ENCODE measurements at places on chromosomes 5 and 9.
A peak's percentile ranks its signal among the peaks of the same experiment; 100 is the strongest.

DNA sequence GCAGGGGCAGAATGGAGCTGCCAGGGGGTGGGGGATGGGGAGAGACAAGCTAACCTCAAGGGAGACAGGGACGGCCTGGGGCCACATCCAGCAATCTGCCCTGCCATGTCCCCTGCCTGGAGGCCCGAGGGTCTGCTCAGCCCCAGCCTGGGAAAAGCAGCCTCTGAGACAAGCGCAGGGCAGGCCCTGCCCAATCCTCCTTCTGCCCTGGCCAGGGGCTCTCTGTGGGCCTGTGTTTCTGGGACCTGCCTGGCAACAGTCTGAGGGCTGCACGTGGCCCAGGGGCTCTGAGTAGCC lies 13.9 kb upstream of the QSOX2 start:
- no peak for DNase-seq

- DNase-seq: no peak
Observed at GRCh38 chr5:34811706-34812105, 27.3 kb upstream of the TTC23L start.

- no peak for DNase-seq
Observed at GRCh38 chr5:141683596-141684141, 1.6 kb upstream of the ARAP3 start.

- no peak for DNase-seq
Observed at GRCh38 chr9:9749591-9749990, 863.2 kb downstream of the PTPRD start.

- DNase-seq: no peak
Observed at GRCh38 chr9:77152289-77152688, 25.0 kb upstream of the VPS13A start.

- no peak for DNase-seq
Observed at GRCh38 chr5:178160176-178160575, 6.5 kb upstream of the NHP2 start.

GRCh38 chr9:117374076-117374725 lies 40.7 kb downstream of the ASTN2 start:
- DNase-seq: no peak

DNA sequence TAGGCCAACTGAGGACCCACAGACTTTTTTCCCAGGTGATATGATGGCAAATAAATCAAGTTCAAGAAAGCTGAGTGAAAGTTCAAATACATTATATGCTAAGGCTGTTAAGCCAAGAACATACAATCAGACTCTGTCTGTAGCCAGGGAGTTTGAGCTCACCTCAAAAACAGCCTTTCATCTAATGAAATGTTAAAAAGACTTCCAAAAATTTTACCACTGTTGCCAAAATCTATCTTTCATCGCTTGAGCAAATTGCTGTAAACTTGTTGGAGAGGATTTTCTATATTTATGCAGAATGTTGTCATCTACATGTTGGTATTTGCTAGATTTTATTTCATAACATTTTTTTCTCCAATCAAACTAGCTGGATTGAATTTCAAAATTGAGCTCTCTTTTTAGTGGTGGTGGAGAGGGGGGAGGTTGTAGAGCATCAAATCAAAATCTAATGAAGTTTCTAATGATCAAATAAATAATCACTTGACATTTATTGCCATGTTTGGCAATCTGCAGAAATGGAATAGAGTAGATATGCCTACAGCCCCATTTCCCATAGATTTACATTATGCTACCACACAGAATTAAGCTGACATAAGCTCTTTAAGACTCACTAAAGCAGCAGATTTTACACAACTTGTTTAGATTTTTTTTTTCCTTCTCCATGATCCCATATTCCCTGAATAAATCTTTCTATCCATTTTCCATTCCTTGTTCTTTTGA lies 828.9 kb upstream of the ZNF608 start:
- no peak for DNase-seq

GRCh38 chr9:88197016-88197415 lies 58.7 kb upstream of the SPATA31C2 start:
- DNase-seq: peak; percentile 47

GRCh38 chr5:172707285-172708182 lies 63.5 kb downstream of the DUSP1 start:
- DNase-seq: no peak

GRCh38 chr5:37799865-37800421 lies 39.9 kb downstream of the GDNF start:
- no peak for DNase-seq

DNA sequence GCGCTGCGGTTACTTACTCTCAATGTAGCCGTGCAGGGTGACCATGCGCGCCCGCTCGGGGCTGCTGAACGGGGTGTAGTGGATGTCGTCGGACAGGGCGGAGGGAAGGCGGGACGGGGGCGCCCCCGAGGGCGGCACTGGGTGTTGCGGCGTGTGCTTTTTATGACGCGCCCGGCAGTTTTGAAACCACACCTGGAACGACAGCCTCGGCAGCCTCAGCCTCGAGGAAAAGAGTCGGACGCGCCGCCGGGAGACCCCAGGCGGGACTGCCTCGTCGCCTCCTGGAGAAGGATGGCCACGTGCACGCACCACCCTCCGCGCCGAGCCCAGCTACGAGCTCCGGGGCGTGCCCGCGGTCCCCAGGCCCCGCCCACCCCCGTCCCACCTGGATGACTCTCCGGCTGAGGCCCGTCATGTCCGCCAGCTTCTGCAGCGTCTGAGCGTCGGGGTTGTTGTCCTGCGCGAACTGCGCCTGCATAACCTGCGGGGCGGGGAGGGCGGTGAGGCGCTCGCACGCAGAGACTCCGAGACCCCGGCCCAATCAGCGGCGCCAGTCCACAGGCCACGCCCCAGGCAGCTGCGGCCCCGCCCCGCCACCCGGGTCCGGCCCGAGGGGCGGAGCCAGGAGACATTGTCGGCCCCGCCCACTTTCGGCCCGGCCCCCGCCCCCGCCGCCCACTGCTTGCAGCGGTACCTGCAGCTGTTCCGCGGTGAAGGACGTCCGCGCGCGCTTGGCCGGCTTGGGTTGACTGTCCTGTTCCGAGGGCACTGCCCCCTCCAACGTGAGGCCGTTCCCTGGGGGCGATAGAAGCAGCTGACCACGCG lies 15.0 kb downstream of the LHX6 start:
- DNase-seq: peak; percentile 85

DNA sequence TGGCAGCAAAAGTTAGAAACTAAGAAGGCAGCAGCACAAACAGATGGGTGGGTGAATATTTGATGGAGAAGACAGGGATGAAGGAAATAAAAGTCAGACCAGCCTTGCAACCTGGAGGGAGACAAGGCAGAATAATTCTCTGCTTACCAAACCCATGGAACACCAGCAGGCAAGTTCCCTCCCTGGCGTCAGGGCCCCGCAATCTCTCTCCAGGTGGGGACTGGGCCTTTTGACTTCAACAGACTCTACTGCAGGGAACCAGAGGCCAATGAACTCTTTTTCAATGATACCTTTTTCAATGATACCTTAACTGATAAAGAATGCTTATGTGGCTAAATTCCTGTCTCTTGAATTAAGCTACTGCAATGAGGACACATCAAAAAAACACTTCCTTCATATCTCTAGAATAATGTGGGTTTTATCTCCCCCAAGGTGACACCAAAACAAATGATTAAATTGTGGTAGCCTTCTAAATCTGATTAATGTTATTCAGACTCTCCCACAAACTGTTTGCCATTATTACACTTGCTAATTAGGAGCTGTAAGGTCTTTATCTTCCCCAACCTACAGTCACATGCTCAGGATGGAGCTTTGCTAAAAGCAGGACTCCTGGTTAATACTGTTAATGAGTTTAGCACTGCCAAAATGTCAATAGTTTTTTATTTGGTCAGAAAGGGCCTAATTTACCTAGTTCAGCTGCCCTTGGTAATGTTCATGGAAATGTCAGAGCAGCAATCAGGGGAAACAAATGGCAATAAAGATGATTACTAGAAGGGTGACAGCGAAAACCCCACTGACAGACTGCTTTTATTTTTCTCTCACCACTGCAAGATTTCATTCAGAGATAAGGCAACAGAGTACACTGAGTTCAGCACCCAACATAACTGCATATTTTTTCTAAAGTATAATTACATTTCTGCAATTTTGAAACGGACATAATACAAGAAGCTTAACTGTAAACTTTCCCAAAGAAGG lies 165.5 kb downstream of the TSSK1B start:
- DNase-seq: no peak

- peak; percentile 49 for DNase-seq
Observed at GRCh38 chr5:72063219-72063819, 44.0 kb upstream of the MAP1B start.

DNA sequence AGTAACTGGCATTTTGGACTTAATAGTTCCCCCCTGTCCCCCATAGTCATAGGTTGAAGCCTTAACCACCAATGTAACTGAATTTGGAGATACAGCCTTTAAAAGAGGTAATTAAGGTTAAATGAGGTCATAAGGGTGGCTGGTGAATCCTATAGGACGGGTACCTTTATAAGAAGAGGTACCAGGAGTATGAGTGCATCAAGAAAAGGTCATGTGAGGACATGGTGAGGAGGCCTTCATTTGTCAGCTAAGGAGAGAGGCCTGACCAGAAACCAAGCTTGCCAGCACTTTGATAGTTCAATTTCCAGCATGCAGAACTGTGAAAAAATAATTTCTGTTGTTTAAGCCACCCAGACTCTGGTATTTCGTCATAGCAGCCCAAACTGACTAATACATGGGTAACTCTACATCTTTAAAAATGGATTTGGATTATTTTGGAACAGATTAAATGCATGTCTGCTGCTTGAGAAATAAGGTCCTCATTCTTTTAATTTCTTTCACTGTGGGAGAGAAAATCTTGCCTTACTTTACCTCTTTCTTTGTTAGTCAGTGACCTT lies 9.7 kb downstream of the RASA1 start:
- no peak for DNase-seq

GRCh38 chr9:136138566-136138965 lies 19.9 kb upstream of the TMEM250 start:
- no peak for DNase-seq

DNA sequence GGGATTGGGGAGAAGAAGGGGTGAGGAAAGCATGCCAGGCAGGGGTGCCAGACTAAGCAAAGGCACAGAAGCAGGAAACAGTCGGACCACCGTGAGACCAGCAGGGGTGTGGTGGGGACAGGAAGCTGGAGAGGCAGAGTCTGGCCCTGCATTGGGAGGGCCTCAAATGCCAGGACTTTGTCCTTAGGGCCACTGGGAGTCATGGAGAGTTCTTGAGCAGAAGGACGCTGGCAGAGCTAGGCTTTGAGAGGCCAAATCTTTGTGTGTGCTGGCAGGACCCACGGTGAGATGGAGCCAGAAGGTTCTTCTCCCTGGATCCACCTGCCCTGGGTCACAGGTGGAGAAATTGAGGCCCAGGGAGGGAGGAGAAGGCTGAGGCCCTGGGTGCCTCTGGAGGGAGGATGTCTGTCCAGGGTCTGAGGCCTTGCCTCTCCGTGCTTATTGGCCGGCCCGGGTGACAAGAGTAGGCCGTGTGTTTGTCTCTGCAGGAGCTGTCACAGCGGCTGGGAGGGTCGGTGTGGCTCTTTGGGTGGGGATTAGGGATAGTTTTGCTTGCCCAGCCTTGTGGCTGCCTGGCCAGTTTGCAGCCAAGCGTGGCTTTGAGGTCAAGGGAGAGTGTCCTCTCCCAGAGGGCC lies 1.8 kb upstream of the ENG start:
- DNase-seq: no peak

DNA sequence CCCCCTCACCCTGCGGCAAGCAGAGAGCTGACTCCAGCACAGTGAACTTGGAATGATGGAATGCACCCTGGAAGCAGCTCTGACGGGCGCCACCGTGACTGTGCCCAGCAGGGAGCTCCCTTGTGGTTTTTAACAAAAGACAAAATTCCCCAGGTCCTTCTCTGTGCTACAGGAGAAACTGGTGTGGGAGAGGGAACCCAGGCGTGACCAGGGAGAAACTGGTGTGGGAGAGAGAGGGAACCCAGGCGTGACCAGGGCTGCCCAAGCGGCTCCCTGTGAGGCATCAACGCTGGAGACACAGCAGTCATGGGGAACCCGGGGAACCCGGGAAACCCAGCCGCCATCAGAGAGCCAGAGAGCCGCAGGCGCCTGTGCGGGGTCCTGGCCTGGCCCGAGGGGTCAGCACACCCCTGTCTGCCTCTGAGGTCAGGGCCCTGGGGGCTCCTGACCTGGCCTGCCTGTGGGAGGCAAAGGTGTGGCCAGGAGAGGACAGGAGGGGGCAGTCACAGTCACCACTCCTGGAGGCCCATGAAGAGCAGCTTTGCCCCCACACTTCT lies 3.1 kb upstream of the AHRR start:
- DNase-seq: no peak

DNA sequence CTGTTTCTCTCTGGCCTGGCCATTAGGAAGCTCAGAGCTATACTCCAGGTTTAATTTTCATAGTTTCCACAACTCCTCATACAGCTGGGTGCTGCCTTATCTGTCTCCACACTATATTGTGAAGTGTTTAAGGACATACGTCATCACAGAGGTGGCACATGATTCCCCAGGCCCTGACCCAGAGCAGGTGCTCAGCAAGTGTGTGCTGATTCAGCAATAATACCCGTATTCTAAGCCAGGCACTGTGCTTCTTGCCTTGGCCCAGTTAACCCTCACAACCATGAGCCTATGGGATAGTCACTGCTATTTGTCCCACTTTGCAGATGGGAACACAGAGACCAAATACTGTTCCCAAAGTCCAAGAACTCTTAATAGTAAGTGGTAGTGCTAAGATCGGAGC lies 93.5 kb upstream of the SMIM23 start:
- DNase-seq: no peak

DNA sequence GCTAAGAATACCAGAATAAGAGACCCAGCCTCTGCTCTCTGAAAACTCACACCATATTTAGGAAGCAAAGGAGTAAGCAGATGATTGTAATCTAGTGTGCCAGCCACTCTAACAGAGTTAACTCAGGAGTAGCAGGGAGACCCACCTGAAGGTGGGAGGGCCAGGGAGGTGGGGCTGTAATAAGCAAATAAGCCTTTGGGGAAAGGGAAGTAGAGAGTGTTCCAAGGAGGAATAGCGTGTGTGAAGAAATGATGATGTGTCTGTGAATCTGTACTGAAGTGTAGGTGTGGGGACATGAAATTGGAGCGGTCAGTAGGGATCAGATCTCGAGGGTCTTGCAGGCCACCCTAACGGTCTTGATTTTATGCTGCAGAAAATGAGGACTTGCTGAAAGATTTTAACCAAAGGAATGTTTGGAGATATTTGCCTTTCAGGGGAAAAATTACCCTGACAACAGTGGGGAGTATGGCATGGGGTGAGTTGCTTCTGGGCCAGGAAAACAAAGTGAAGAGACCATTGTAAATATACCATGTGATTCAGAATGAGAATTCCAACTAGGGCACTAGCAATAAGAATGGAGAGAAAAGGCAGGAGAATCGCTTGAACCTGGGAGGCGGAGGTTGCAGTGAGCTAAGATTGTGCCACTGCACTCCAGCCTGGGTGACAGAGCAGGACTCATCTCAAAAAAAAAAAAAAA lies 44.1 kb upstream of the FSD1L start:
- no peak for DNase-seq

GRCh38 chr5:77867194-77867691 lies 91.1 kb upstream of the TBCA start:
- DNase-seq: no peak

DNA sequence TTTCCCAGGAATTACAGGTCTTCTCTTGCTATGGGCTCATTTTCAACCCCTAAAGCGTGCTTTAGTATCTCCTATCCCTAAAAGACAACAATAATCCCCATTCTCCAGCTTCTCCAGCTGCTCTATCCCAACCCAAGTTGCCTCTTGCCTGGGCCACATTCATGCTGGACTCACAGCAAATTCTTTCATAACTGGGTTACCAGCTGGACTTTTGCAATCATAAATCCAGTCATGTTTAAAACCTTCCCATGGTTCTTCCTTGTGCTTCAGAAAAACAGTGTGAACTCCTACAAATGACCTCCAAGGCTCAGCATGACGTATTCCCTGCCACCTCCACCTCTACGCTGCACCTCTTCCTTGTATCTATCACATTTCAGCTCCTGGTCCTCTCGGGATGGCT lies 346.9 kb downstream of the GADD45G start:
- no peak for DNase-seq
